Thyroid gland (tissue), 4 donors: ENCODE measurements at places on chromosomes 5 and 9.

- H3K27ac ChIP-seq = no peak overlapping the region
- H3K36me3 ChIP-seq = no peaks in the 10 kb centered on the region
- no peaks in the 10 kb centered on the region for H3K27me3 ChIP-seq
- H3K4me3 ChIP-seq = no peak overlapping the region
- no peaks in the 10 kb centered on the region for H3K4me1 ChIP-seq
Measured at GRCh38 chr5:141788296-141788970, 89.8 kb downstream of the PCDH1 start.

DNA sequence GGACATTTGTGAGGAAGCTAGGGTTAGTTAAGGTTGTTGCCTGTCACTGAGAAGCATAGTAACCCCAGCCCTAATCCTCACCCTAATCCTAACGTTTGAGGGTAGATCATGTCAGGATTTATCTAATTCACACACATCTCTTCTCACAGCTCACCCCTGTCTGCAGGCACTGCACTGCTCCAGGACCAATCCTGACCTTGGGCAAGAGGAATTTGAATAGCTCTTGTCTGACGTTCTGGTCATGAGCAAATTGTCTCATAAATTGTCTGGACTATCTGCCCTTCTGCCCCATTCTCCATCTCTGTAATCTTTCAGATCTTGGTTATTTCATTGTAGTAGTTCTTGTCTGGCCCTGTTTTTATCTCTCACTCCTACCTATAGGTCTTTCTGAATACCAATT lies 18.7 kb downstream of the CRHBP start:
- no peaks in the 10 kb centered on the region for H3K27me3 ChIP-seq
- H3K4me3 ChIP-seq = no peak overlapping the region
- no peaks in the 10 kb centered on the region for H3K4me1 ChIP-seq
- no peaks in the 10 kb centered on the region for H3K36me3 ChIP-seq
- no peak for DNase-seq

DNA sequence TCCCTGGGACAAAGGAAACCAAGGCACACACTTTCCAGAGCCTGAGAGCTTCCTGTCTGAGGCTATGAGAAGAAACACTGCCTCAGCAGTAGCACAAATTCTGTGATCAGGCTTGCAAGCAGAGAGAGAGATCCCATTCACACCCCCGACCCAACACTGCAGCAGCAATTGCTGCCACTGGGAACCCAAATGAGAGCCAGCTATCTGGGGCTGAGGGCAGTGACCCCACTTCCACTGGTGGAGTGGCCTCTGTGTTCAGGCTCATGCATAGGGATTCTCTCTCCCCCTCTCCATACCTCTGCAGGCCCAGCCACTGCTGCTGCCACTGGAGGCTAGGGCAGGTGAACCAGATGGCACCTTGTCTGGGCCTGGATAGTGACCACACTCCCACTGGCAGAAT lies 95.2 kb downstream of the TMEM232 start:
- H3K4me3 ChIP-seq = no peak overlapping the region
- DNase-seq = no peak
- H3K4me1 ChIP-seq = no peaks in the 10 kb centered on the region

DNA sequence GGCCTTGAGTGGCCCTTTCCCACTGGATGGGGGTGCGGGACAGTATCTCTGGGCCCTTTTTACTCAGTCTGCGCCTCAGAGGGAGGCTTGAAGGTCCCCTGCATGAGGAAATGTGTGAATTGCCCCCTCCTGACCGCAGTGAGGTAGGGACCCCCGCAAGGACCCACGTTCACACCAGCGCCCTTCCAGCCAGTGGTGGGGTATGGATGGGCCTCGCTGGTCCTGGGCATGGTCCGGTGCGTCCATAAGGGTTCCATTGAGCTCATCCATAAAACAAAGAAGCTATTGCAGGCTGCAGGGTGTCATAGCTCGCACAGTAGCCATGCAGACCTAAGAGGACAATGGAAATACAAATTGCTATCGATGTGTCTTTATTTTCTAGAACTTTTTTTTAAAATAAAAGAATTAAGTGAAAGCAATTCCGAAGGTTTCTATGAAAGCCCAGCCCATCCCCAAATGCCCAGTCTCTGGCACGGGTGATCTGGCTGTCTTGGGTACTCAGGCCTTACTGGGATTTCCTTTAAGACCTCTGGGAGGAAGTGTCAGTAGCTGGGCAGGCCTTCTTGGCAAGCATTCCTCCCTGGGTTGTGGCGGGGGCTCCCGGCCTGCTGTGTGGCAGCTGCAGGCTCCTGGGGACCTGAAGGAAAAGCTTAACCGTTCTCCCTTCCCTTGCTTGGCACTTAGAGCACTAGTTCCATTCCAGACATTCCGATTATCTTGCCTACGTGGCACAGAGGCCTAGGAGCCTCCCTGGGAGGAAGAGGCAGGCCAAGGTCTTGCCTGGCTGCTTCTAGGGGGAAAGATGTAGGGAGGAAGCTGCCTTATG lies 1.5 kb upstream of the SEMA5A start:
- no peaks in the 10 kb centered on the region for H3K27me3 ChIP-seq
- H3K36me3 ChIP-seq = no peaks in the 10 kb centered on the region
- peaks cover 24% of the 10 kb centered on the region for H3K4me1 ChIP-seq

GRCh38 chr5:100828071-100828897 lies 74.8 kb downstream of the ST8SIA4 start:
- H3K4me1 ChIP-seq = no peaks in the 10 kb centered on the region
- H3K36me3 ChIP-seq = no peaks in the 10 kb centered on the region
- H3K27ac ChIP-seq = no peak overlapping the region
- no peaks in the 10 kb centered on the region for H3K27me3 ChIP-seq
